ENCODE measurements at places on chromosomes 2 and 18. TPM values are rescaled to one million over a fixed set of nuclear protein-coding genes. Genes with fewer than 3 reads are reported as not detected.

RNF152 gene
- 127 TPM for total RNA-seq

IER3IP1 gene
- 23.9 TPM for total RNA-seq

LRRC30 gene
- total RNA-seq = not detected

TDRD15 gene
- total RNA-seq = not detected

MAPK4 gene
- not detected for total RNA-seq

TCF7L1 gene
- total RNA-seq = 3.7 TPM

PHOSPHO2 gene
- total RNA-seq = 1.3 TPM

DUSP2 gene
- 0.57 TPM for total RNA-seq

RNU2-63P gene
- total RNA-seq = not detected

GALNT3 gene
- total RNA-seq = 4.6 TPM

BMP10 gene
- total RNA-seq = 0.44 TPM

MC5R gene
- total RNA-seq = not detected

ICOS gene
- total RNA-seq = not detected

GAL3ST2 gene
- 0.14 TPM for total RNA-seq

RTTN gene
- total RNA-seq = 46.6 TPM

POTEC gene
- total RNA-seq = not detected

FKBP7 gene
- total RNA-seq = 19.6 TPM

ZNF142 gene
- total RNA-seq = 11.6 TPM

GRB14 gene
- total RNA-seq = not detected

MYO3B gene
- total RNA-seq = under 0.01 TPM

STRADB gene
- total RNA-seq = 44.7 TPM

CNTNAP5 gene
- not detected for total RNA-seq

IL36G gene
- total RNA-seq = not detected

PIEZO2 gene
- total RNA-seq = 23.2 TPM

TMEM200C gene
- total RNA-seq = not detected

CCBE1 gene
- 0.44 TPM for total RNA-seq

CLIP4 gene
- total RNA-seq = 129 TPM

ANKRD53 gene
- total RNA-seq = 0.72 TPM

MOGAT1 gene
- not detected for total RNA-seq

ZNF385B gene
- total RNA-seq = not detected

CD226 gene
- 1.1 TPM for total RNA-seq

STEAP3 gene
- total RNA-seq = 74.0 TPM

SERPINB8 gene
- total RNA-seq = 42.7 TPM

PRSS56 gene
- not detected for total RNA-seq

ANTXR1 gene
- 170 TPM for total RNA-seq

DNAH7 gene
- total RNA-seq = 1.1 TPM

ACKR3 gene
- 0.66 TPM for total RNA-seq

ZNF519 gene
- total RNA-seq = 9.6 TPM

POTEI gene
- total RNA-seq = not detected
